ENCODE measurements at places on chromosomes 4 and X.

- DNase-seq: no peak
Observed at GRCh38 chr4:22129454-22130029, 181.0 kb upstream of the KCNIP4 start.

- DNase-seq: no peak
Observed at GRCh38 chr4:95428291-95429070, 120.3 kb downstream of the UNC5C start.

DNA sequence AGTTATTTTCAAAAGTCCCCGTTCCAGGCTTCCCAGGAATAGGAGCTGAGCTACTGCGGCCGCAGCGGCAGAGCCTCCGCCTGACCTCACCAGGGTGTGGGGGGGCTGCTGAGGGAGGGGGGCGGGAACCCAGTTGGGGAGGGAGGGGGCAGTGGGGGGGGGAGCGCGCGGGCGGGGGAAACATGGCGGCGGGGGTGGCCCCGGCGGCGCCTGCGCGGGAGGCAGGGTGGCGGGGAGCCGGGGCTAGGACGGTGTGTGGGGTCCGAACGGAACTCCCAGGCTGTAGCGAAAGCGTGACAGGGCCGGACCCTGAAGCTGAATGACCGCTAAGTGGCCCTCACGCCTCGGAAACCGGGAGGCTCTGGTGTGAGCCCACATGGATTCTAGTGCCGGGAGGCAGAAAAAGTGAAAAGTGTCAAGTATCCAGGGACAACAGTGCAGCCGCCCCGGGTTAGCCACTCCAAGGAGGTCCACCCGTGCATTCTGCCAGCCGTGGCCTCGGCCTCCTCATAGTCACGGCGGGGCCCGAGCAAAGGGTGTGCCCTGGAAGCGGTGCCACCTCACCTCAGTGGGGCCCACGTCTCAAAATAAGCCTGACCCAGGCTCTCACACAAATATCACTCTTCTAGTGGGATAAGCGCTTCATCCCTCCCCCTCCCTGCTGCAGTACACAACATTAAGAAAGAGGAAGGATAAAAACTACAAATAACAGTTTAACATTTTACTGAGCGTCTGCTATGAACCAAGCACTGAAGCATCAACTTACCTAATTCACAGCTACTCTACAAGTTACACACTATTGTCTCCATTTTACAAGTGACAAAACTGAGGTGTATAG lies at the start of gene KLHL13:
TSS of gene KLHL13 (minus strand) at position 98 of the 838 bp plus-strand sequence. CDS start 88,337 bp downstream, outside the sequence.
- DNase-seq: no peak

DNA sequence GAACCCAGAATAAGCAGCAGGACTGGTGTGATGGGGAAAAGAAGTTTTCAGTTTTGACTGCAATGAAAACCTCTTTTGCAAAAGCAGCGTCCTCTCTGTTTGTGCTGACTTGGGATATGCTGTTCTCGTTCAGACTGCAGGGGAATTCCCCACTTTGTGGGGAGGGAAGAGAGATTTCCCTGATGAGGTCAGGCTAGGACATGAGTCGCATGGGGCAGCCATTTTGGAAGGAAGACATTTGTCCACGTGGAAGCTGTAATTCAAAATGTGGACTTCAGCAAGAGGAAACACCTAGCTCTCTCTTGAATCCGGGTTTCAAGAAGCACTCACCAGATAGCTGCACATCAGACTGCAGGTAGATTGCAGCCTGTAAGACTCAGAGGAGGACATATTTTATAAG lies 39.3 kb downstream of the ING2 start:
- DNase-seq: no peak

DNA sequence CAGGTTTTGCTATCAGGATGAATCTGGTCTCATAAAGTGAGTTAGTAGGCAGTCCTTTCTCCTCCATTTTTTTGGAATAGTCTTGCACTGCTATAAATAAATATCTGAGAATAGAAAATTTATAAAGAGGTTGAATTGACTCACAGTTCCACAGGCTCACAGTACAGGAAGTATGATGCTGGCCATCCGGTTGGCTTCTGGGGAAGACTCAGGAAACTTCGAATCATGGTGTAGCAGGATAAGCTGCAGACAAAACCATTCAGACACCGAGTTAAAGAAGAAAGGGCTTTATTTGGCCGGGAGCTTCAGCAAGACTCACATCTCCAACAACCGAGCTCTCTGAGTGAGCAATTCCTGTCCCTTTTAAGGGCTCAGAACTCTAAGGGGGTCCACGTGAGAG lies 348.2 kb downstream of the KCTD8 start:
- DNase-seq: no peak

DNA sequence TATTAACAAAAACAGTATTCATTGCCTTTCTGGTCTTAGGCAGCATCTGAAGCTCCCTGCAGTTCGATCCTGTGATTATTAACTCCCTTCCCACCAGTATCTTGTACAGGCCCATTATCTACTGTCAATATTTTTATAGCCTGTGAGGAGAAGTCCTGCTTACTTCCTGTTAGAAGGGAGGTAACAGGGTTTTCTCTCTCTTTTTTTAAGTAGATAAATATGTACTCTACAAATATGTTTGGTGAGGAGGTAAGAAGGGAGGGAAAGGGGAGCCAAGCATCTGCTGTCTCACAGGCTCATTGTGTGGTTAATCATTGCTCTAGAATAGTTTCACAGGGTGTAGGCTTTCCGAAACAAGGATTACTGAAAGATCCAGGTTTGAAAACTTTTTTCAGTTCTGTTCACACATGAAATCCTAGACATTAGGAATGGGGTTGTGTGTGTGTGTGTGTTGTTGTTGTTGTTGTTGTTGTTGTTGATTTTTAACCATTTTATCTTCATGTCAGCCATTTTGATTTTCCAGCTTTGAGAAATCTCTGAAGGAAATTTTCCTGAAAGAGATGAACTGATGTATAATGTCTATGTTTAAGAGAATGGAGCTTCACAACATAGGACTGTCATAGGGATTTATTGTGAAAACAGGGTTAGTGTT lies 14.2 kb downstream of the ATOH1 start:
- DNase-seq: no peak

DNA sequence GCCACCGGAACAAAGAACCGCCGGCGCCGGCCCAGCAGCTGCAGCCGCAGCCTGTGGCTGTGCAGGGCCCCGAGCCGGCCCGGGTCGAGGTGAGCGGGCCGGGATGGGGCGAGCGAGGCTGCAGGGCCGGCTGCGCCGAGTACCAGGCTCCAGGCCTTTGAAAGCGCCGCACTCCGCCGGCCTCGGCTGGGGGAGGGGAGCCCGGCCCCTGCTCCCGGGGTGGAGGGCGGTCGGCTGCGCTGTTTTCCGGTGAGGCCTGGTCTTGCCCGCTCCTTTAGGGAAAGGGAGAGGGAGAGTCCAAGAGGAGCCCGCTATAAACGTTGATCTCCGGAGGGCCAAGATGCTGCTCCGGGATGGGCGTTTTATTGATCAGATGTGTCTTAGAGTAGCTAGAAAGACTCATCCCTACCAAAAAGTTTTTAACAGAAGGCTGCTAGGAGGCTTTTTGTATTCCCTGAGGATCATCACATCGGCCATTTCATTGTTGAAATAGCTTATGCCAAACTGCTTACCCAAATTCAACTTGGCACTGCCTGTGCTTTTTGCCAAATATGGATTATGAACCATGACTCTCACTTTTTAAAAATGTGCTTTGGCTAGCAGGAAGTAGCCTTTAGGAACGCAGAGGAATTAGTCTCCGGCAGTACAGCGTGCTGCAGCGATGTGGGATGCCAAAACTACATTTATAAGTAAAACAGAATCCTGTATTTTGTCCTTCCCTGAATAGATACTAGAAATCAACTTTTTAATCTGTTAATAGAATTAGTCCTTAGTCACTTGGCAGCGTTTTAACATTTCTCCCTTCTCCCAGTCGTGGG lies 760 bp downstream of the TMEM165 start:
- DNase-seq: no peak

DNA sequence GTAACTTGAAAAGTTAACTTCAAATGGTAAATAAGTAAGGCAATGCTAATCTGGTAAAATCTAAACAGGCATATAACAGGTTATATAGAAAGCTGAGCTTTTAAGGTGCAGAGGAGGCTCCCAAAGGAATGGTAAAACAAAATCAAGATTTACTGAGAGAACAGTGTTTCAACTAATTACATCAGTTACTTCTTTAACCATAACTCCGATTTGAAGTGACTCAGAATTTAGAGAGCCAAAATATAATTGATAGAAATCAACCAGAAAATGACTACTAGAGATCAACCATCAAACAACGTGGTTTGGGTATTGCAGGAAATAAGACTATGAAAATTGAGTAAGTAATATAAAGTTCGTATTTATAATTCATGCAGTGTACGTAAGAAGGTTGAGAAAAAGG lies 6.9 kb downstream of the G3BP2 start:
- no peak for DNase-seq

DNA sequence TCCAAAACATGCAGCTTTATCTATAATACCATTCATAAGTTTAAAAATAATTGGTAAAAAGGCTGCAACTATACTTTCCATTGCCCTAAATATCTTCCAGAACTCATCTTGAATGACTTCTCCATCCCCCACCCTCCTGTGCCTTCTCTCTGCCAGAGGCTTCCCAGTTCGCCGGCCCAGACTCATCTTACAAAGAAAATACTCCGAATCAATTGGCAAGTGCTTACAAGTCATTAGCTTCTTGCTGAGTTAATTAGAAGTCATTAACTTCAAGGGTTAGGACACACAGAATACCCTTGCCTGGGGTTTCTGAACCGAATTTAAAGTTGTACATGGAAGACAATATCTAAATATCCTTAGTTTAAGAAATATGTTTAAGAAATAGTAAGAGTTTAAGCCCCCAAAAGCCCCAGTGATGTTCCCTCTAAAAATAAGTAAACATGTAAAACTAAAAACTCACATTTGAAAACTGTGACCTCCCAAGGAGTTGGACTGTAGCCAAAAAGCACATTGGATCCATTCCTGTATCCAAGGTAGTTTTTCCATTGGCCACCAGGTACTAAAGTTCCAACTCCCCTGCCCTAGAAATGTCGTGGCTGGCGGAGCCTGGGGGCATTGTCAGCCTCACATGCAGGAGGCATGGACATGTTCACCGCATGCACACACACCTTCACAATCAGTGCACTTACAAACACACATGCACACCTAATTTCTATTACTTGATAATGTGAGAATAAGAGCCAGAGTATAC lies 535.2 kb upstream of the FAT1 start:
- DNase-seq: no peak
